ENCODE measurements at places on chromosomes 3 and 15. TPM values are rescaled to one million over a fixed set of nuclear protein-coding genes. Genes with fewer than 3 reads are reported as not detected.

GRCh38 chr3:105691053-105691452 is 177.8 kb downstream of the CBLB start:
- DNase-seq = no peak

GRCh38 chr3:160245261-160245800 is 20.1 kb downstream of the C3orf80 start:
- no peak for DNase-seq

FRG2C gene
- total RNA-seq = not detected

GRCh38 chr3:137224464-137224863 is 266.7 kb downstream of the IL20RB start:
- no peak for DNase-seq

DNA sequence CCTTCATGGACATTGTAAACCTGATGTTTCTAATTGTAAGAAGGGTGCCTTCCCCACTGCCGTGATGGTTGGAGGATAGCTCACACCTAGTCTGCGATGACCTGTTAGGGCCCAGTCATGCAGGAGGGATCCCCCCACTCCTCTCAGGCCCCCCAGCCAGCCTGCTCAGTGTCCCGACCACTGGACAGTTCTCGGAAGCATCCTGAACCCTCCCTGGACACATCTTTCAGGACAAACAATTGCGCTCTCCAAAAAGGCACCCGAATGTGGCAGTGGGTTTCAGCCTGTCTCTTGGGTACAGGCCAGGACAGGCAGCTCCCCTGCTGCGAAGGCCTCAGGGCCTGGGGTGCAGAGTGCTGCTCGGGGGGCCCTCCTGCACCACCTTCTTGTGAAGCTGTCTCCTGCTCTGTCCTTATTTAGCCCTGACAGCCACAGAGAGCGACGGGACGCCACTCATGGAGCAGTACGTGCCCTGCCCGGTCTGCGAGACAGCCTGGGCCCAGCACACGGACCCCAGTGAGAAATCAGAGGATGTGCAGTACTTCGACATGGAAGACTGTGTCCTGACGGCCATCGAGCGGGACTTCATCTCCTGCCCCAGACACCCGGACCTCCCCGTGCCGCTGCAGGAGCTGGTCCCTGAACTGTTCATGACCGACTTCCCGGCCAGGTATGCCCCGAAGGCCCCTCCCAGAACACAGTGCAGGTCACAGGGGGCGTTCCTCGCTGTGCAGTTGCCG is 132.3 kb downstream of the LRRK1 start:
- peak; percentile 29 for DNase-seq

NR2E3 gene
- not detected for total RNA-seq

ABI3BP gene
- total RNA-seq = 67.3 TPM

MESP2 gene
- not detected for total RNA-seq

SHC4 gene
- total RNA-seq = 1.8 TPM

MRPL46 gene
- 25.3 TPM for total RNA-seq

HCLS1 gene
- 71.7 TPM for total RNA-seq

GRCh38 chr3:21013566-21013965 is 737.4 kb downstream of the ZNF385D start:
- DNase-seq = no peak

DNA sequence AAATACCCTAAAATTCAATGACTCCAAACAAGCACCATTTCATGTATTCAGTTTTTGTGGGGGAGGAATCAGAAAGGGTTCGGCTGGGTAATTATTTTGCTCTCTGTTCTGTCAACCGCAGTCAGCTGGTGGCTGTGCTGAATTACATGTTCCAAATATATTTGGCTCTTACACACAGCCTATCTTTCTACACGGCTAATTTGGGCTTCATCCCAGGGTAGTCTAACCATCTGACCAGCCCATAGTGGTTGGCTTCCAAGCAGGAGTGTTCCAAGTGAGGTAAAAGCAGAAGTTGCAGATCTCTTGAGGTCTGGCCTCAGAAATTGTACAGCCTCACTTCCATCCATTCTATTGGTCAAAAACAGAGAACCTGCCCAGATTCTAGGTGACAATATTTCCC is 760.8 kb upstream of the SEMA6D start:
- DNase-seq = no peak

SLC27A2 gene
- total RNA-seq = 1.8 TPM

DNA sequence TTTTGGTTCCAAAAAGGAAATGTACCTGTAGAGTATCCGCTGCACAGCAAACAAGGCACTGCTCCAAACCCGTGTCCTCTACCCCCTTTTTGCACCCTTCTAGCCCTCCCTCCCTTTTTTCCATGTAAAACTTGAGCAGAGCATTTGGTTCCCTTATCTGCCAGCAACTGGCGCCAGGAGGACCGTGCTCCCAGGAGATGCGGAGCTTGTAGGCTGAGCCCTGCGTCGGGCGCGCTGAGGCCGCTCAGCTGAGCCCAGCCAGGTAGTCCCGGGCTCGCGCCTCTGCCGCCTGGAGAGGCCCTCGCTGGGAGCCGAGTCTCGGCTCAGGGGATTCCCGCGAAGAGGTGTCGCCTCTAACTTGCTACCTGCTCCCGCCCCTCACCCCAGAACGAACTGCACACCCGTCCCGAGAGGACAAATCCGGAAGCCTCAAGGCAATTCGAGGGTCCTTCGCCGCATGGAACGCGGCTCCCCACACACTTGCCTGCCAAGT is 575 bp downstream of the TRPM7 start:
- DNase-seq = no peak

GMNC gene
- not detected for total RNA-seq

DNA sequence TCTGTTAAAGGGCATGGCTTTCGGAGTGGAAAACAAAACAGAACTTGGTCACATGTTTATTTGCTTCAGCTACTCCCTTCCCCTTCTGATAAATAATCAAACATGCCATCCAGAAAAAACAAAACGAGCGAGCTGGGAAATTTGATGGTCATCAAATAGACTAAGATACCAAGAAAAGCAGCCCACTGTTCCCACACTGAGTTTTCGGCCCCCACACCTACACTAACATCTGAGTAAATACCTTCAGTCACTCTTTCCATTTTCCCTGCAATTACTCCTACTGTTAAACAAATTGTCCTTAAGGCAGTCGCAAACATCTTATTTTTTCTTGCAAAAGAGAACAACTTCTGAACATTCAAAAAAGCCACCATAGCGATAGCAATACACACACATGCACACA is 454.6 kb downstream of the FOXP1 start:
- DNase-seq = no peak

GNAT1 gene
- total RNA-seq = not detected

DNA sequence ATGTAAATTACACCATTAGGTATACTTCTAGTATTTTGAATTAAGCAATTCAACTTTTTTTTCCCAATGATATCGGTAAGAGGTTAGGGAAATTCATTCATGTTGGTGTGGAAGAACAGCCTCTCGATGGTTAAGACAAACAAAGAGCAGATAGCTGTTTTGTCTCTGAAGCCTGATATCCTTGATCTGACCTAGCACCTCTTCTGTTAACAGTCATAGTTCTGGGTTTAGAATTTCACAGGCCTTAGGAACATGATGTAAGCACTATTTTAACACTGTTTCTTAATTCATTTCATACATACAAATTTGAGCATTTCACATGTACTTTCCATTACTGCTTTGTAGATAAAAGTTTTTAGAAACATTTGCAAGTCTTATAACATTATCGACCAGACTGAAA is 367.5 kb upstream of the ZNF385D start:
- DNase-seq = no peak

GRCh38 chr3:50226888-50227389 is 9.1 kb upstream of the GNAI2 start:
- no peak for DNase-seq

ACOX2 gene
- 28.9 TPM for total RNA-seq

DNA sequence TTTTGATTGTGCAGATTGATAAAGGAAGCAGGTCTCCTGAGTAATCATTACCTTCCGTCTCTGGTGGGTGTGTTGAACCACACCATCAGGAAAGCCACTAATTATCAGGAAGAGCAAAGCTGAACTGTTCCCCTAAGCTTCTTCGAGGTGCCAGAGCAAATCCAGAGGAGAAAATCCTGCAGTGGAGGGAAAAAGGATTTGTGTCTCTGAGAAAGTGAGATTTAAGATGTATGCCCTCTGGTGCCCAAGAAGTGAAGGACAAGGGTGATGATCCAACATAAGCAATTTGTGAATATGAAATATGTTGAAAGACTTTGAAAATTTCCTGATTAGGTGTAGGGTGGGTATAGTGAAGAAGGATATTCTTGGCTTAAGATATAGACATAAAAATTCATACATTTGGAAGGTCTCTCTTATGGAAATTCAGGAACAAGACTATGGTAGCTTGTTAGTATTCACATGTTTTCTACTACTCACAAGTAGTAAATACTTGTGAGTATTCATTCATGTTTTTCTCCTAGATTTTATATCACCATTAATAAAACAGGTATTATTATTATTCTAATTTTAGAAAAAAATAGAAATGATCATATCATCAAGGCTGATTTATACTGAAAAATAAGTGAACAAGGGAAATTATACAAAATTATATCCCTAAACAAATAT is 34.8 kb downstream of the COMMD2 start:
- no peak for DNase-seq

SGO1 gene
- not detected for total RNA-seq

GRCh38 chr3:49880581-49881315 is 11.0 kb upstream of the CAMKV start:
- DNase-seq = no peak

DNA sequence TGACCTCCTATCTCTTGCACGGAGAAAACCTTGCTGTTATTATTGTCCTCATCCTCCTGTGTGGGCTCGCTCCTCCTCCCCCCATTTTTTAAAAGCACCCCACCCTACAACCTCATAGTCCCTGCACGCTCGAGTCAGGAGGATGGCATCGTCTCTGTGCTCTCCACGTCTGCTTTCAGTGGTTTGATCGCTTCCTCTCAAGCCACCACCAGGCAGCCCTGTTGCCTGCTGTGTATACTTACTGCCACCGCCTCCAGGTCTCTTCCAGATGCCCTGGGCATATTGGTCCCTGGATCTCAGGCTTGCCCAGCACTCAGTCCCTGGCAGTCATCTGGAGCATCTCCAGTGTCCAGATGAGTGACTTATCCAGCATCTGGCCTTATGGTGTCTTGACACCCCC is 42.1 kb upstream of the GCNT3 start:
- no peak for DNase-seq

DNA sequence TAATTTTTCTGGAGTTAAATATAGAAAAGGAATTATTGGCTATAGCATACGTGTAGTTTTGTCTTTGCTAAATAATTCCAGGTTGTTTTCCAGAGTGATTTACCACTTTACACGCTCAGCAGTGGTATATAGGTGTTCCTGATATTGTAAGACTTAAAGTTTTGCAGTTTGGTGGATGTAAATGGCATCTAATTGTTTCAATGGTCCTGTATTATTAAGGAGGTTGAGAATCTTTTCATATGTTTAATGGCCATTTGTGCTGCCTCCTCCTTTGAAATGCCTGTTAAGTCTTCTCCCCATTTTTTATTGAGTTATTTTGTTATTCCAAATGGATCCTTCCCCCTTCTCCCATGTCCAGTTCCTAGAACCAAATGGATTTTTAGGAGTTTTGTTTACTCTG is 26.4 kb upstream of the P4HTM start:
- no peak for DNase-seq

IGSF11 gene
- 7.0 TPM for total RNA-seq

CISH gene
- total RNA-seq = 5.3 TPM

GRCh38 chr15:31799715-31800321 is 230.5 kb upstream of the CHRNA7 start:
- no peak for DNase-seq

DNA sequence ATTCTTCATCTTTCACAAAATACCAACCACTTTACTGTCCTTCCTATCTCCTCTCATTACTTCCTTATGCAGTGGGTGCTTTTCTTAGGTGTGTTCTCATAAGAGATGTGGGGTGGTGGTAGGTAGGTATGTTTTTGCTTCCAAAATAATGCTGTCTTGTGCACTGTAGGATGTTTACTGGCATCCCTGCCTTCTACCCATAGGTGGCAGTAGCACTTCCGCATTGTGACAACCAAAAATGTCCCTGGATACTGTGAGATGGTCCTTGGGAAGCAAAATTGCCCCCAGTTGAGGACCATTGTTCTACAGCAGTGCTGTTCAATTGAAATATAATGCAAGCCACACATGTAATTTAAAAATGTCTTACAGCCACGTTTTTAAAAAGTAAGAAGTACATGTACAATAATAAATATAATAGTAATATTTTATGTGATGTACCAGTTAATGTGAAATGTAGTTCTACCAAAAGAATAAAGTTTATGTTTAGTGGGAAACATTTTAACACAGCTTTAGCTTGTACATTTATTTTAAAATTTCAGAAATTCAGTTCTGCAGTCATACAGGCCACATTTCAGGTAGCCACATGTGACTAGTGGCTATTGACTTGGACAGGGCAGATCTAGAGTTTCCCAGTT is 75.2 kb downstream of the NEO1 start:
- no peak for DNase-seq

Data from esophagus muscularis mucosa (tissue), 4 donors.